Activated naive CD4-positive, alpha-beta T cell treated with anti-CD3 and anti-CD28 coated beads, Interleukin-2, amount 50 U/mL, for 16 hours (primary cell): ENCODE measurements at places on chromosomes 2 and 18.

GRCh38 chr2:178191004-178191508, 3.3 kb upstream of the OSBPL6 start:
- no peak for DNase-seq

DNA sequence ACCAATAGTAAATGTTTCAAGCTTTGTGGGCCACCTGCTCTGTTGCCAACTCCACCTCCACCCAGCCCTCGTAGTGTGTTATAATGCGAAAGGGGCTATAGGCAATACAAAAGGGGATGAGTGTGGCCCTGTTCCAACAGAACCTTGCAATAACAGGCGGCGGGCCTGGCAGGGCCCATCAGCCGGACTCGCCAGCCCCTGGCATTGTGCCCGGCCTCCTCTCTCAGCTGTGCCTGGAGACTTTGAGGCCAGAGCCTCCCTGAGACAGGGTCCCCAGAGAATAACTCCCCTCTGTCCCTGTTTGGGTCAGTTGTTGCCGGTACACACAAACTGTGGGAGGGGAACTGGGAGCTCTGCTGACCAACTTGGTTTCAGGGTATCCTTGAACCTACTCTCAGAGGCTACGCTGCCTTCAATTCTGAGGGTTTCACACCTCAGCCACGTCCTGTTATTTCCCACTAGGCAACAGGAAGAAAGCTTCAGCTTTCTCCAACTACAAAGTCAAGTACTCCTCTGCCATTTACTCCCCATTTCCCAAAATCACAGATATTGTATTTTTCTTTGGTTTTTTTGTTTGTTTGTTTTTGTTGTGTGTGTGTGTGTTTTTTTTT, 58.0 kb upstream of the ZNF236 start:
- no peak for DNase-seq

DNA sequence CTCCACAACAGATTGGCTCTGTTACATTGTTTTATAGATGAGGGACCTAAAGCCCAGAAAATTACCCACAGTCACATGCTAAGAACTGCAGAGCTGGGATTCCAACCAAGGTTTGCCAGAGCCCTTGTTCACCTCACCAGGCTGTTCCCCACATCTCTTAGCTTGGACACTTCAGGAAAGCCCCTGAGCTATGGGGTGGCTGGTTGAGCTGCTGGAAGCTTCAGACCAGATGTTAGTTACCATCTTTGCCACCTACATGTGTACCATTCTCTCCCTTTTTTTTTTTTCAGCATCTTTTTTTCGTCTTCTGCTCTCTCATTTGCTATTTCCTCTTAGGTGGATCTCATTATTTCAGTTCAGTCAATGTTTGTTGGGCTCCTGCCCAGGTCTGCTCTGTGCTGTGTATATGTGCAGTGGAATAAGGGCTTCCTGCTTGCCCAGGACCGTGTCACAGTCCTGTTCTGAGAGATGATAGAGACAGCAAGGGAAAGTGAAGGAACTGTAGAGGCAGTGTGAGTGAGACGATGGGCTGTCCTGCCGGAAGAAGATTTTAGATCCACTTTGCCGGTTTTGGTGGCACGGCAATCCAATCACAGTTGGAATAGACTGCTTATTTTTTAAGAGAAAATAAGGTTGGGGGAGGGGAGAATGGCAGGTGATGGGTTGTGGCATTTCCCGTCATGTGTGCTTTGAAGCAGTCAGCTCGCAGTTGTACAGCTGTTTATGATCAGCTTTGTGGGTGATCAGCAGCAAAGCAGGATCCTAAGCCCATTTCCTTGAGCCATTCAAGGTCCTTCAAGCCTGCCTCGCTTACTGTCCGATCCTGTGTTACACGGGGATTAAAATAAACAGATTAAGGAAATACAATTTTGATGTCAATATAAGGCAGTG, 152.6 kb downstream of the RTN4 start:
- no peak for DNase-seq

GRCh38 chr2:127572841-127573240, 37.4 kb downstream of the MYO7B start:
- DNase-seq, result no peak

DNA sequence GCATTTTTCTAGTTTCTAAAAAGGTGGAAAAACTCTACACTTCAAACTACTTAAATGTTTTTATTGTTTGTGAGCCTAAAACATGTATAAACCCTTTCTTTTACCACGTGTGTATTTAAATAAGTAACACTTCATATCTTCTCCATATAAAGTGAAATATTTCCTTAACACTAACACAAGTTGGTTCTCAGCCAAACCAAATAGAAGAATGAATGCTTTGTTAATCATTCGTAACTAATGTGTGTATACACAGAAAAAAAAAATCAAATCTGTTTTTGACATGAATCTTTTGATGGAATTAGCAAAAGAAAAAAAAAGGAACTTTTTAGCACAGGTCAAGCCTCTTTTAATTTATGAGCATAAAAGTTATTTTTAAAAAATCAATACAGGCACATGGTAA, 89.3 kb downstream of the EHBP1 start:
- DNase-seq, result no peak

DNA sequence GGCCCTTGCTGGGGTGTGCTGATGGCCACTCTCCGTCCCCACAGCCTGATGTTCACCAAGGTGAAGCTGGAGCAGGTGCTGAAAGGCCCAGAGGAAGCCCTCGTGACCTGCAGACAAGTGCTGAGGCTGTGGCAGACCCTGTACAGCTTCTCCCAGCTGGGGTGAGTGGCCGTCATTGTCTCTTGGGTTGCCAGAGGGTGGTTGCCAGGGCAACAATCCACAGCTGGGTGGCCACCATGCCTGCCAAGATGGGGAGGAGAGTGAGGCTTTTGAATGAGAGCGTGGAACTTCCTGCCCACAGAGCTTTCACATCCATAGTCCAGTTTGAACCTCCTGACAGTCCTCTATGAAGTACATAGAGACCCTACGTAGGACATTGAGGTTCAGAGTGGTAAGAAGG, 108.8 kb downstream of the STPG4 start:
- DNase-seq, result no peak

GRCh38 chr2:96320728-96321622, 4.1 kb upstream of the ITPRIPL1 start:
- no peak for DNase-seq

DNA sequence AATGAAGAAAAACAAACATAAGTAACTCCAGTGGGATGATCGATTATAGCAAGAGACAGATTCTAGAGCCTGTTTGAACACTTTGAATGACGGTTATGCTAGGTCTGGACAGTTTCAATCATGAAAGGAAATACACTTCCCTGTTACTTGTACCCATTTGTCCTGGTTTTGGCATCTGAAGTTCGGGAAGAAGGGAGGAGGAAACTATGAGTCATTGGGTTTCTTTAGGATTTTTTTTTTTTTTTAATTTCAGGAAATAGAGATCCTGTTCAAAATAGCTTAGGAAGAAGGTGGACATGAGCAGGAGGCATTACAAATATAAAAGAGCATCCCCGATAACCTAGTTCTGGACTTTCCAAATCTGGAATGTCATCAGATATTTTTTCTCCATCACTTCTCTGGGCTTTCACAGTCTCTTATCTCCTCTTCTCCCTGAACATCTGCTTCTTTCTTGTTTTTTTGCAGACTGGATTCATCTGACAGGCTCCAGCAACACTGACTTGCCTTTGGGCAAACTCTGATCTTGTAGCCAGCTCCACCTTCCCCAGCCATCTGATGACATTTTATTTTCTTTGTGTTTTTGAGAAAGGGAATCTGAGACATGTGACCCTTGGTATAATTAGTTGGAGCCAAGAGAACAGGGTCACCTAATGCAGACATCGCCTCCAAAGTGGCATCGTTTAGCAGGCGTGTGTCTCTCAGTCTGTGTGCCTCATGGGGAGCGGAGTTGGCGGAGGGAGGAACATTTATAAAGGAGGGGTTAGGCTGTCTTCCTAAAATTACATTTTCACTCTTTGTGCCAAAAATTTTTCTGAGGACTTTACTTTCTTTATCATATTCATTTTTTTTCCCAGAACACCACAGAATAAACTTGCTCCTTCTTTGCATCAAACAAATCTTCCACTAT, 195.3 kb upstream of the EPHA4 start:
- no peak for DNase-seq

DNA sequence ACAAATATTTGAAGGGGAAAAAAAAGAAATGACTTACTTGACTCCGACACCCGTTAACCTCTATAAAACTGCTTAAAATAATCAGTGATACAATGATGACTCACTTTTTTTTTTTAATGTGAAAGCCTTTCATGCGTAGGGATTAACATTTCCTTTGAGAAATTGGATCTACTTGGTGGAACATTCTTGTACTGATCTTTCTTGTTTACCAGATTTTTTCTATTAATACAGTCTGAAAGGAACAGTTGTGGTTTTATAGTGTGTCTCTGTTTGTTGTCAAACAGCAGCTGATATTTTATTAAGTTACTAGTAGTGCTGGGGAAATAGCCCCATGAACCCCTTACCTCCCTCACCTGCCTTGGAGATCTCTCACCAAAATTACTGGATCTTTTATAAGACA, 40.2 kb upstream of the NEB start:
- DNase-seq, result no peak

DNA sequence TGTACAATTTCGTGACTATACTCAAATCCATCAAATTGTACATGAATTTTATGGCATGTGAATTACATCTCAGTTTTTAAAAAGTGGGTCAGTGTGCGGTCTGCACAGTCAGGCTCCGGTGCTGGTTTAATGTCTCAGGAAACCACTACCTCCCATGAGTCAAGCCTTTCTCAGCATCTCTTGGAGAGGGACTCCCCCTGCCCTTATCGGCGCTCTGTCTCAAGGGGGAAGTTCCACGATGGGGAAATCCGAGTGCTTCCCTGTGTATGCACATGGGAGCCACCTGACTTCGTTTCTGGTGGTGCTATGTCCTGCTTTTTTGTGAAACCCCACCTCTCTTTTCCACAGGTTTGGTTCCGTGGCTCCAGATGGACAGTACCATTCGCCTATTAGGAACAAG, 72.5 kb downstream of the ACOXL start:
- peak; percentile 49 for DNase-seq

GRCh38 chr18:48902023-48902855, 48.5 kb downstream of the SMAD7 start:
- DNase-seq, result no peak

DNA sequence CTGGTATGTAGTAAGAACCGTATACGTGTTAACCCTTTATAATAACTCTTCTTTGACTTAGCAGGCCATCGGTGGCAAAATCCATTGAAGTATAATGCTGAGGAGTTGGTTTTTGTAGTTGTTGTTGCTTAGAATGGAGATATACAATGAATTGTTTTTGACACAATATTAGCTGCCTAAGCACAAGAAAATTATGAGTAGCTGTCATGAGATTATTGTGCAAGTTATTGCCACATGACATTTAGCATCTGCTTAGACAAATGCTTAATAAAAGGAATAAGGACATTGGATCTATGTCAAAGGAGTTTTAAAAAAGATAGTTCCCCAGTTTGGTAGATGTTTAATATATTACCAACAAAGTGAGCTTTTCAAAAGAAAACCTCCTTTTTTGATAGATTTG, 59.9 kb downstream of the ABCB11 start:
- no peak for DNase-seq

GRCh38 chr2:134174711-134175110, 79.2 kb upstream of the MGAT5 start:
- no peak for DNase-seq

GRCh38 chr2:16156411-16156810, 216.1 kb downstream of the MYCN start:
- no peak for DNase-seq

DNA sequence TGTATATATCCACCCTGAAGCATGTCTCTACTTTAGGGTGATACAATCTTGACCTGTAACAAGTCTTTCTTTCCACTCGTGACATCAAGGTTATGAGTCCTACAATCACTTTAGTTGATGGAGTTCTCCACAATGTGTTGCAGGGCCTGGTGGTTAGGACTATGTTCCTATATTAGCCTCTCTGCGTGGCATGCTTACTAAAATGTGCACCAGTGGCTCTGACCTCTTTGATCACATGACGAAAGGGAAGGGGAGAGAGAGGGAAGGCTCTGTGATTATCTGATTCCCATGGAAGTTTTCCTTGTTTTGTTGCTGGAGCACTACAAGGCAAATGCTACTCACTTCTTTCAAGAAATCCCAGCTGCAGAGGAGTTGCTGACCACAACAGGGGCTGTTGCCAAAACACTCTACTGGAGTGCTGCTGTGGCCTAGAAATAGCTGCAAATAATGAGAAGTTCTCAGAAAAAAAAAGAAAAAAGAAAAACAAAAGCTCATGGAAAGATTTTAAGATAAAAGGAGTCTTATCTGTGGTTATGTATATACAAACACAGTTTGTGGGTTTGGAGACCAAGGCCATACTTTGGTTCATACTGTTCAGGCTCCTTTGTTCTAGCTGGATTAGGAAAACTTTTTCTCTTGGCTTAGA, 272.8 kb upstream of the MMADHC start:
- DNase-seq, result no peak
